ENCODE measurements at places on chromosomes 1 and 21.

- no peak for DNase-seq
Observed at GRCh38 chr1:157496121-157496526, 56.2 kb downstream of the FCRL5 start.

DNA sequence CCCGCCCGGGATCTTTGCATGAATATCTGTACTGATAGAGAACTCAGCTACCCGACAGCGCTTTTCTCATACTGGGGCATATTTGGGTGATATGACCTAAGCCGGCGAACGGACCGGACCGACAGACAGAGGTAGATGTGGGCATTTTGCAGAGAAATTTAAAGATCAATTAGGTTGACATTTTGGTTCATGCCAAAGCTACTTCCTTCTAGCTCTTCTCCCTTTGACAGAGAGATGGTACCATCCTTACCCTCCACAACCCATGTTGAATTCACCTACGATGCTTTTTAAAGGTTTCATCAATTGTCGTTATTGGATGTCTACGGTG, 459 bp downstream of the ARV1 start:
- DNase-seq = no peak

- no peak for DNase-seq
Observed at GRCh38 chr1:212119397-212119837, 83.9 kb downstream of the DTL start.

GRCh38 chr21:22584308-22584707, 1586.1 kb downstream of the NCAM2 start:
- no peak for DNase-seq

GRCh38 chr1:54998677-54999076, at the start of gene BSND:
TSS of gene BSND (plus strand) at chr1:54998933. CDS start at chr1:54999187, 254 bp downstream.
- no peak for DNase-seq

- DNase-seq = no peak
Observed at GRCh38 chr1:210617293-210617692, 288.6 kb downstream of the HHAT start.

DNA sequence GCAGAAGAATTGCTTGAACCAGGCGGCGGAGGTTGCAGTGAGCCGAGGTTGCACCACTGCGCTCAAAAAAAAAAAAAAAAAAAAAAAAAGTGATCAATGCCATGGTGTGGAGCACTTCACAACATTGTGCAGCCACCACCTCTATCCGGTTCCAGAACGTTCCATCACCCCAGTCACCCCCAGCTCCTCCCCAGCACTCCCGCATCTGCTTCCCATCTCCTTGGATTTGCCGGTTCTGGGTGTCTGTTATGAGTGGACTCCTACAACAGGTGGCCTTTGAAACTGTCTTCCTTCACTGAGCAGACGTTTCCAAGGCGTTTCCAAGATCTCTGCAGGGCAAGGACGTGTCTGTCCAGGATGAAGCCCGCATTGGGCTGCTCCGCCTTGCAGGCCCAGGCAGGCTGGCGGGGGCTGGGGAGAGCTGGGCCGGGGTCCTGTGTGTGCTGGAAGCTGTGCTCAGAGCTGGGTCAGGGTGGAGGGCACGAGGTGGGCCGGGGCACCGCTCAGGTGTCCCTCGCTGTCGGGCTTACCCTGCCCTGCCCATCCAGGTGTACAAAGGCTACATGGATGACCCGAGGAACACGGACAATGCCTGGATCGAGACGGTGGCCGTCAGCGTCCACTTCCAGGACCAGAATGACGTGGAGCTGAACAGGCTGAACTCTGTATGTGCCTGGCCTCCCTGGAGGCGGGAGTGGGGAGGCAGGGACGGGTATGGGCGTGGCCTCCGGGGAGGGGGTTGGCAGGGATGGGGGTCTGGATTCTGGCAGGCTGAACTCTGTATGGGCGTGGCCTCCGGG, 14.9 kb upstream of the LRRC3 start:
- no peak for DNase-seq

- DNase-seq = no peak
Observed at GRCh38 chr21:33761441-33762036, 119.2 kb downstream of the ITSN1 start.

DNA sequence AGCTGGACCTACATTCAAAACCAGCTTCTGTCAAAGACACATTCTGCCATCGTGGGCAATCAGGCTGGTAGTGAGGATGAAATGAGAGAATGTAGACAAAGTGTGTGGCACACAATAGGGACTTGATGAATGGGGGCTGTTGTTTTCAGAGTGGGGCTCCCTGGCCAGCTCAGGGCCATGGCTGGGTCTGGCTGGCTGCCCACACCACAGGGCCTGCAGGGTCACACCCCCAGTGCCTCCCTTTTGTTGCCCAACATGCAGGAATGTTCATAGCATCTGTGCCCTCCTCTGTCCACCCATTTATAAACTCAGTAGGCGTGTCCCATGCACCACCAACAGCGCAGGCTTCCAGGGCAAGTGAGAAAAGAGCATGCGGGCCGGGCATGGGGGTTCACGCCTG, 20.8 kb upstream of the ECE1 start:
- peak; percentile 83 for DNase-seq

- DNase-seq = no peak
Observed at GRCh38 chr1:37792943-37793686, 532 bp upstream of the MANEAL start.

DNA sequence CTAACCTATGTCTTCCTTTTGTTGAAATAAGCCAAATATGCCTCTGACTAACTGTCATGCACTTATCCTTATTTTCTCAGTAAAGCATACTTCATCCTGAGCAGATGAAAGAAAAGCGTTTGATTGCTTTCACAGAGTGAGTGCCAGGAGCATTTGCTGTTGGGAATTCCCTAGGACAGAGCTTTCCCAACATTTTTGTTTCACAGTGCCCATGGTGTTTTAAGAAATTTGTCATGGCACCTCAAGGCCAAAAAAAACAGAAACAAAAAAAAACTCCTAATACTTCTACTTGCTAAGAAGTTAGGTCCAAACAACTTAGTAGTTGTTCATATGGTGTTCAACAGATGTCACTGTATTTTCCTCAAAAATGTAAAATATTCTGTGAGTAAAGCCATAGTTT, 120.8 kb upstream of the BMP8A start:
- DNase-seq = no peak

DNA sequence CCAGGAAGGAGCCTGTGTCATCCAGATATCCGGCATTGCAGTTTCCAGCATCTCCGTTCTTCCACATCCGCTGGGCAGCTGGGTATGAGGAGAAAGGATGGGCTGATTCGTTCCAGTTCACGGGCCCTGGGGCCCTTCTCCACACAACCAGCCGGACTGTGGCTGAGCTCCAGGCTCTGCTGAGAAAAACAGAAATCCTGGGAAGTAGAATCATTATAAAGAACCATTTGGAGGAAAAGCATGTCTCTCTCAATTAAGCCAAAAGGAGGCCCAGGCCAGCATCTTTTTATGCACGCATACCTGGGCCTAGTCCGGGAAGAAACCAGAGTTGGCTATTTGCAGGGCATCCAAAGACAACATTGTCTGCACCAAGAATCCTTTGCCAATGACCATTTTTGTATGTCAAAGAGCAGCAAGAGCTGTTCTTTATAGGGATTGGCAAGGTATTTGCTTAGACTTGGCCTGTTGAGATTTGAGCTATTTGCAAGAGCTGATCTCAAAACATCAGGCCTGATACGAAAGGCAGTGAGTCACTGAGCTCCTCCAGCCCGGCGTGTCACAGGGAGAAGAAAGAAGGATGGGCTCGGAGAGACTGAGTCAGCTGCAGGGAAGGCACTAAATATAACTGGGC, 84.9 kb upstream of the ARHGEF16 start:
- peak; percentile 25 for DNase-seq

DNA sequence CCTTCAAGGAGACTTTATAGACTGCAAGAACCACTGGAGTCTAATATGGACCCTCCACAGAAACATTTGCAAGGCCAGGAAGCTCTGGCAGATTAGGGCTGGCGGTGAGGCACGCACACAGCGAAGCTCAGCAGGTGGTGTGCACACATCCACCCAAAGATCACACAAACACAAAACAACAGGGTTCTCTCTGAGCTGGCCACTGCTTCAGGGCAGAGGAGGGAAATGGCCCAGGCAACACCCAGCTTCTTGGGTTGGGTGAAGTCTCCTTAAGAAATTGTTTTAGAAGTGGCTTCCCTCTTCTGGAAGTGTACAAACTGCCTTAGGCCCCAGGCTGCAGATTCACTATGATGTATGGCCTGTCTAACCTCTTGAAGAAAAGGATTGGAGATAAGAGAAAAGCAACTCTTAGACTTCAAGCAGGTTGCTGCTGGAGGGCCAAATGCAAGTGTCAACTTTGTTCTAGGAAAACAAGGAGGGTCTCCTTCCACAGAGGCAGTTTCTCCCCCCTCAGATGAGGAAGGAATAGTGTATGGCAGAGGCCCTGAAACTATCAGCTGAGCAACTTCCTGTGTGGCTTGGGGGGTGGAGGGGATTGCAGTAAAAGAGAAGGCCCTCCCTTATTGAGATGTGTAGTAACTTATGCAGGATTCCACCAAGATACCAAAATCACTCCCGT, 2.0 kb downstream of the RCSD1 start:
- DNase-seq = no peak

- no peak for DNase-seq
Observed at GRCh38 chr21:17730782-17731181, 88.4 kb downstream of the C21orf91 start.

GRCh38 chr1:19765623-19766022, 34.1 kb downstream of the TMCO4 start:
- peak; percentile 75 for DNase-seq

DNA sequence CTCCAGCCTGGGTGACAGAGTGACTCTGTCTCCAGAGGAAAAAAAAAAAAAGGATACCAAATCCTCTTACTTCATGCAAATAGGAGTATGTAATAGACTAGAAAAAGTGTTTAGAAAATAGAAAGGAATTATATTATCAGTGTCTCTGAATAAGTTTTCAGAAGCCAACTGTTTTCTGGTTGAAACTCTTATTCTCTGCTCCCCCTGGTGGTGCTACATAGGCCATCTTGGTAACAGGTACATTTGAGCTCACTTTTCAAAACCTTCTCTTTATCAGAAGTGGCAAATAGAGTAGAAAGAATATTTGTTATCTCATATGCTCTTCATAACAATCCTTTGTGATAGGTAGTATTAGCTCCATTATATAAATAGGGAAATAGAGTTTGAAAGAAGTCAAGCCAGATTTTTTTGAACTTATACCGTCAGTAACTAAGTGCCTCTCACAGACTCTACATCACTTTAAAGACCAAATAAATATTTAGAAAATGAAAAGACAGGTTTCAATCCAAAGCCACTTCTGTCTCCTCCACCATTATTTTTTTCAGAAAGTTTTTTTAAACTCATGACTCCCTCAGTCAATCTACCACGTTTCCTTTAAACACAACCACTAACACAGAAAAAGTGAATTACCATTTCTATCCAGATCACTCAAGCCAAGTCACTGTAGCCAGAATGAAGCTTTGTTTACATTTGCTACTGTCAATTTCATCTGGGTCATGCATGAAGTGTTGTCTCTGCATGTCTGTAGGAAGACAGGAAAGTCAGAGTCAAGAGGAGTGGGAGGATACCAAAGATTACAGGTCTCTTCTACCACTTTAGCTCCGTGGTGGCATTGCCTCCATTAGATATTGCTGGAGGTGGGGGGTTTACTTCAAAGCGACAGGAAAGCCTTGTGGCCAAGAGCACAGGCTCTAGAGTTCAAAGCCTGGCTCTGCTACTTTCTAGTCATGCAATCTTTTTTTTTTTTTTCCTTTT, 45.6 kb downstream of the IL23R start:
- no peak for DNase-seq

DNA sequence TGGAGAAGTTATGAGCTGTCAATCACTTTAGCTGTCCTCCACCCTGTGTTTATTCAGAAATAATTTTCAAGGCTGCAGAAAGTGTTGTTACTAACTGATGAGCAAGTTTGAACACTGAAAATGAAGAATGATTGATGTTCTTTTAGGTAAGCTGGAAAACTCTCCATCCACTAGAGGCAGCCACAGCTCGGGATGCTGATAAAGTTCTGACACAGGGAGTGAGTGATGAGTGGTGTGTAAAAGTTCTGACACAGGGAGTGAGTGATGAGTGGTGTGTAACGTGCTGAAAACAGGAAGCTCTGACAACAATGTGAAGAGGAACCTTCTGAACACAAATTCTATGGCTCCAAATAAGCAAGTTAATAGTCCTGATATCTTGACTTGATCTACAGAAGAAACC, 197.5 kb upstream of the PTBP2 start:
- DNase-seq = no peak

DNA sequence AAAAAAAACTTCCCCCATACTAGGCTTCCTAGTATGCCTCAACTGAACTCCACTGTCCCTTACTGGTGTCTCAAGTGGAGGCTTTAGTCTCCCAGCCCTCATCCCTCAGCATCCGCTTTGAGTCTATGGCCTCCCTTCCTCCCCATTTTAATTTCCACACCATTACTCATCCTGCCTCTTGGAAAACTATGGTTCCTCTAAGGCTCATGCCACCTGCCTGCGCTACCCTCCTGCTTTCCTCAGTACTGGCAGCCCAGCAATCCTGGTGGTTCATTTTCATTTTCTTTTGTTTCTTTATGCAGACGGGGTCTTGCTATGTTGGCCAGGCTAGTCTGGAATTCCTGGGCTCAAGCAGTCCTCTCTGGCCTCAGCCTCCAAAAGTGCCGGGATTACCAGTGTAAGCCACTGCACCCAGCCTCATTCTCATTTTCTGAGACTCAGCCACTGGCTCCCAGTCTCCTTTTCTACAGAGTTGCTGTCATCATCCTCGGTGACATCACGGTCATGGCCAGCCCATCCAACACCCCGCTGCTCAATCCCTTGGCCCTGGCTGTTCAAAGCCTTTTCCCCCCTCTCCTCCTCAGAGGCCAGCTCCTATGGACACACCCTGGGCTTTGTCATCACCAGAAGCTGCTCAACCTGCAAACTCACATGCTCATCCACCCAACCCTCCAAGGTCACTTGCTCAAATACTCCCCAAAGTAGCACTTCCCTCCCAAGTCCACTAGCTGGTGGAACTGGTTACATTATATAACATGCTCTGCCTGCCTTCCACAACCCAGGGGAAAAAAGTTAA, 2.3 kb upstream of the PMVK start:
- no peak for DNase-seq

GRCh38 chr1:159291424-159291823, 10.7 kb upstream of the FCER1A start:
- no peak for DNase-seq

DNA sequence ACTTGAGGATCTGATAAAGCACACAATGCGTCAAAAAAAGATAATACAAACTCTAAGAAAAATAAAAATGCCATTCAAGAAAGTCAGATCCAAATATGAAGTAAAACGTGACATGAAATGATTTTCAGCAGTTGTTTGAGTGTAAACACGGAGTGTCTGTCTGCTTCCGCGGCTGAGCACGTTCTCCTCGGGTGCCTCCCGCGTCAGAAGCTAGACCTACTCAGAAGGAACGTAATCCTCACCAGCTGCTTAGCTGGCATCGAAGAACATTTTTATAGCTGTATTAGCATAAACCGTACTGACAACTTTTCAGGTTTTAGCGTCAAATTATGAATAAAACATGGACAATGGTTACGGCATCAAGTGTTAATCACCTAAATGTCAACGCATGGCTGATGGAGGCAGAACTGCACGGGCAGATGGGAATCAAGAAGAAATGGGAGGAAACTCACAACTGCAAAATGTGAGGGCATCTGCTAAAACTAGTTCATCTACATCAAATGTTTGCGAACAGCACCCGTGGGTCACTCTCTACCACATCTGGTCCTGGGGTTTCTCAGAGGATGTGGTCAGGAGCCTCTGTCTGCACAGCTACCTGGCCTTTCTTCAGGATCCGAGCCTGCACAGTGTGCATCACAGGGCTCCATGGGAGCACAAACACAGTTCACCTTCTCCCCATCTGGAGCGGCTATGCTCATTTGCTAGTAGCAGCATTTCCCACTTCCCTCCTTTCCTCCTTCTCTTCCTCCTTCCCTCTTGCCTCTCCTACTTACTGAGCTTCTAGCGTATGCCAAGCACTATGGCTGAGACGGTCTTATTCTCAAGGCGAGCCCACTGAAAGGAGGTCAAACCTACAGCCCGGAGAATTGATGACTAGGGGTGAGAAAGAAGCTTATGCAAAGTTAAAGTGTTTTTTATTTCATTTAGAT, 40.0 kb downstream of the RCAN1 start:
- no peak for DNase-seq

All from nucleus accumbens (tissue), 56 donors.